ENCODE measurements at places on chromosomes 2 and 18.
A peak's percentile ranks its signal among the peaks of the same experiment; 100 is the strongest.

DNA sequence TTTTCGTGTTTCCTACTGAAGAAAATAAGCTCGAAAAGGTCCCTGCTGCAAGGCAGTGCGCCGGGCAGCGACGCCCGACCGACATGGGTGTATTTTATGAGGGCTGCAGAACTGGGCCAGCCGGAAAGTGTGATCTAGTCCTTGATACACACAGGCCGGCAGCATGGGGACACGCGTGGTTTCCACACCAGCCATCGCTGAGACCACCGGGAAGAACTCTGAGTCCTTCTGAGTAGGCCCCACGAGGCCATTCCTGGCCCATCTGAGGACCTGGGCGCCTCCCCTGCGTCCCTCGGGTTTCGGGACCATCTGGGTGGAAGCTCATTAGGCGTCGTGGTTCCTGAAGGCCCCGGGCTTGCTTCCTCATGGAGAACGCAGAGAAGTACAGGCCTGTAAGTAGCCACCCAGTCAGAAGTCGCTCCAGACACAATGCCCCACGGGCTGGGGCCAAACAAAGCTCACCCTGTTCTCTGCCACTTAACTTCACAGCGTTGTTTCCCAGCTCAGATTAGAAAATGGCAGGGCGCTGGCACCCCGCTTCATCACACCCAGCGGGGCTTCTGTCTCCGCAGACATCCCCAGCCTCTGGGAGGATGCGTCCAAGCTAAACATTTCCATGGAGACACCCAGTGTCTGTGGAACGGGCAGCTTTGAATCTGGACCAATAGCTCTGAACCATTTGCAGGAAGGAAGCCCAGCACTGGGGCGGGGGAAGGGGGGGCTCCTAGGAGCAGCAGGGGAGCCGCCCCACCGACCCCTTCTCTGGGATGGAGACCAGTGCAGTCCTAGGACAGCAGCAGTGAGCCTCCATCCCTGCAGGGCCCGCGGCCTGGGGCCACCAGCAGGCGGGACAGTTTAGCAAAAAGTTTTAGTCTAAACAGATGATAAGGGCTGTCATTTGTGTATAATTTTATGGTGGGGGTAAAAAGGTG lies 2.4 kb downstream of the NFATC1 start:
- DNase-seq, result peak; percentile 38

GRCh38 chr2:9897331-9897737 lies 54.1 kb downstream of the TAF1B start:
- DNase-seq, result peak; percentile 61

DNA sequence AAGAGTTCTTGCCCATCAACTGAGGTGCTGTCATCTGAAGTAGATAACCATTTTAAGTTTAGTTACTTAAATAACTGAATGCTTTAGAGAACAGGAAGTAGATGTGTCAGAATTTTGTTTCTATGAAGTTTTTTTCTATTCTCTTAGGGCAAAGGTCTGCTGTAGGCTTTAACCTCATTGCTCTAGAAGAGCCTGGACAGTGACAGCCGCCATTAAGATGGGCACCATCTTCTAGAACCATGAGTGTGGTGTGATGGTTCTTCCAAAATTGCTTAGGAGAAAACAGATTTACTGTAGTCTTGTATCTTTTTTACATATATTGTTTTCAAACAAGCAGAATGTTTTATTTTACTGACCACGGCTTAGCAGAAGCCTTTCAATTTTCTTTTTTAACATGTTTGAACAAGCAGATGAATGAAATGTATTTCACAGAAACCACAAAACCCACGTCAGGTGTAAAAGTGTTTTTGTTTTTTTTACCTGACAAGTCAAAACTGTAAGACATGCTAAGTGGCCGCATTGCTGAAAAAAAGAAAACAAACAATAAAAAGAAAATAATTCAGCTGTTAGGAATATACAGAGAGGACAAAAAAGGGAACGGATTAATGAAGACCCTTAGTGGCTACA lies 77.9 kb downstream of the PRELID3A start:
- DNase-seq, result no peak

DNA sequence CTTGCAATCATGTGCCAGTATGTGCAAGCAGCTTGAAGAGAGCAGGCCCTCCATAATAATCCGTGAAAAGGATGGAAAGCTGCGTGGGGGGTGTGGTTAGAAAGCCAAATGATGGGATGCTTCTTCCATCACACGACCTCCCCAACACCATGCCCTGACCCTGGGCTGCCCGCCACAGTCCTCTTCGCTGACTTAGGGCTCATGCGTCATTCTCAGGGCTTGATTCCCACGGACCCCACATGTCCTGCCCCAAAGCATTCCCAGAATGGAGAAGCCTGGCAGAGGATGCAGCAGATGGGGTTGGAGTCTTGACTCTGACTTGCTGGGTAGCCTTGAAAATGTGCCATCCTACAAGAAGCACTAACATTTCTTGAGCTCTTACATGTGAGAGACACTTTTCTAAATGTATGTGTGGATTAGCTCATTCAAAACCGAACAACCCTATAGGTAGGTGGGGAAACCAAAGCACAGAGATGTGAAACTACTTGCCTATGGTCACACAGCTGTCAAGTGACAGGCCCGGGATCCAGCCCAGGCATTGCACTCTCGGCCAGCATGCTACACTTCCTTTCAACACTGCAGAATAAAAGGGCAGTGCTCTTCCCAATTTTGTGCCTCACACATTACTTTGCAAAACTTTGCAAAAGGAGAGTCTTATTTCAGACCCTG lies 3.7 kb downstream of the TNS1 start:
- DNase-seq, result no peak

DNA sequence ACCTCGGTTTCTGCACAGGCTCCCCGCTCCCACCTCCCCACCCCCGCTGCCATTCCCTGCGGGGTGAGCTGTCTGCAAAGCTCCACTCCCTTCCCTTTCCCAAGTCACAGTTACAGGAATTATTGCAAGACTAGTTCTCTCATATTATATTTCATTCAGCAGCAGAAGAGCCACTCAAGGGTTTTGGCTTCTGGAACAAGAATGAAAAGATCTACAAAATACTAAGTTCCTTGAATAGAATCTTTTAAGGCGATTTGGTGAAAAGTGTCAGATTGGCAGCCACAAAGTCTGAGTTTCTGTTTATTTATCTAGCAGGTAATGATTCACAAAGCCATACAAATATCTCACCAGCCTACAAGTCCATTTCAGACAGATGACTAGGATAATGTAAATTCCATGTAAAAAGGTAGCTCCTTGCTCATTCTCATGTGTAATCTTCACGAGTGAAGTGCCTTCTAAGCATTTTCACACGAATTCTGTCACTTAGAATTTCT lies 221.9 kb upstream of the RBBP8 start:
- DNase-seq, result no peak

GRCh38 chr2:199366406-199366805 lies 91.3 kb downstream of the SATB2 start:
- DNase-seq, result no peak

GRCh38 chr2:9724565-9724964 lies 93.8 kb upstream of the YWHAQ start:
- no peak for DNase-seq

DNA sequence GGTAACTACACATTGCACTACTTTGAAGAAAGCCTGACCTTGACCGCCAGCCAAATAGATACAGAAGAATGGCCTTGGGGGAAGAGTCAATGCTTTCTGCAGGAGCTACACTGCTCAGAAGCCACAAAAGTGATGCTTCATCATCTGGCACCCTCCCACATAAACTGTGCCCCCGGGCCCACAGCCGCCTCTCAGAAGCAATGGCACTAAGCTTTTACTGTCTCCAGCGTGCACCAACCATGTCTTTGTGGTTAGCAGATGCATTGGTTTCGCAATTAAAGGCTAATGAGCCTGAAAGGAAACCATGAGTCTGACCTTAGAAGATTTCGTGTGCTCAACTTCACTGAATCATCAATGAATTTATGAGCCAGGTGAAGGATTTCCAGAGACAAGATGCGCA lies 209.4 kb upstream of the TRIB2 start:
- no peak for DNase-seq

GRCh38 chr2:176501617-176502016 lies 232.4 kb downstream of the MTX2 start:
- DNase-seq, result no peak

GRCh38 chr2:51998890-51999289 lies 967.0 kb upstream of the NRXN1 start:
- no peak for DNase-seq

GRCh38 chr2:234377761-234378391 lies 119.0 kb downstream of the ARL4C start:
- no peak for DNase-seq

GRCh38 chr18:22591222-22591621 lies 173.5 kb upstream of the CTAGE1 start:
- DNase-seq, result no peak

GRCh38 chr2:203687165-203687564 lies 19.3 kb upstream of the CD28 start:
- DNase-seq, result no peak

- DNase-seq, result no peak
Observed at GRCh38 chr2:223062396-223062795, 10.4 kb downstream of the KCNE4 start.

DNA sequence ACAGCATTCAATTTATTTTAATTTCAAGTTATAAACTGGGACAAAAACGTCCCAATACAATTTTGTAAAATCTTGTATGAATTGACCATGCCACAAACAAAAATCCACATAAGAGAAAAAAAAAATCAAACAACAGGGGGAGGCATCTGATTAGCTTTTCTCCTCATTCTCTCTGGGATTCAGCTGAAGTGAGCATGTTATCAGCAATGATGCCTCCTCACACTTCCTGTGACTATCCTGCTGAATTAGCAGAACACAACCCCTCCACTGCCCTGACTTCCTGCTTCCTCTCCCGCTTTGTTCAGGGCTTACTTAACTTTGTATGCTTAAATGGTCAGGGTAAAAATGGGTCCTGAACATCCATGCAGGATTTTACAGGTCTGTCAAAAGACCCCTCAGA lies 132.2 kb upstream of the ITGB6 start:
- no peak for DNase-seq

DNA sequence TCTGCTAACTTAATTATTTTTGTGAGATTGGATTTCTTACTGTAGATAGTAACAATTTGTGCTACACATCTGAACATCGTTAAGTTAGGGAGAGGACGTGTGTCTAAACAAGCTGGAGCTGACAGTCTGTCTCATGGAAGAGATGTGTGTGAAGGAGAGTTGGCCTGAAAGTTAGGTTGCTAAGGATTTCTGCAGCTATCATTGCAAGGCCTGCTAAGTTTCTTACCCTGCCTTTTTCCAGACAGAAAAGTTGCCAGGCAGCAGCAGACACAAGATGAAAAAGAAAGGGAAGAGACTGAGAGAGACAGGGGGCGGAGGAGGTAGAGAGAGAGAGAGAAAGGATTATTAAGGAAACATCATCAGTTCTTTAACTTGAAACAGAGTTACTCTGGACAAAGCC lies 4.1 kb upstream of the LRP1B start:
- DNase-seq, result no peak

Data from left hindlimb (tissue), 1 donor.